Non-pigmented ciliary epithelial cell (primary cell): ENCODE measurements at places on chromosomes 2 and 18.
A peak's percentile ranks its signal among the peaks of the same experiment; 100 is the strongest.

DNA sequence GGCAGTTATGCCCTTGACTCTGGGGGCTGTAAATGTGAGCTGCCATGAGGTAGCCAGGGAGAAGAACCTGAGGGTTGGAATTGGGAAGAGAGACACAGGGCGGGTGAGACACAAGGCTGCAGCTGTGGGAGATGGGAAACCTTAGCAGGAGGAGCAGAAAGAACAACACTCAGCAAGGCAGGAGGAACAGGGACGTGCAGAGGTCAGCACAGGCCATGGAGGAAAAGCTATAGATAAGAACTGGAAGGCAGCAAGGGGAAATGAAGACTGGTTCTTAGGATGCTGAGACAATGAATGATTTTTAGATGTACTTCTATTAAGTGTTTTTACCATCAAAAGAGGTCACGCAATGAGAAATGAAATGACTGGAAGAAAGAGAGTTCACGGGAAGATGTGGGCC is 80.2 kb downstream of the USP40 start:
- no peak for DNase-seq

GRCh38 chr2:138703242-138703641 is 76.9 kb downstream of the NXPH2 start:
- DNase-seq: no peak

DNA sequence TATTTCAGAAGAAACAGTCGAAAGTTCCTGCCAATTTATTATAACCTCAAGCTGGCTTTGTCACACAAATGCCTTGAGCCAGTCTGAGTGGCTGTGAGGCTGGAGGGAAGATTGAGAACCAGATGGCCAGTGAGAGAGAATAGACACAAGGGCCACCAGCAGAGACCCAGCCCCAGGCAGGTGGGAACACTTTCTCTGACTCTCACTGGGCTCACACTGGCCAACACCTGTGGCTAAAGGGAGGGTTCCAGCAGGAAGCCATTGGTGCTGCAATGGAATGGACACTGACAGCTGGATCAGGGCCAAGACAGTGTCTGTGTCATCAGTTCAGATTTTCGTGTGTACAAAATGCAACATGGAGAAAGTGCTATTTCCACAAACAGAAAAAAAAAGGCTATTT is 29.9 kb downstream of the LOXHD1 start:
- no peak for DNase-seq

DNA sequence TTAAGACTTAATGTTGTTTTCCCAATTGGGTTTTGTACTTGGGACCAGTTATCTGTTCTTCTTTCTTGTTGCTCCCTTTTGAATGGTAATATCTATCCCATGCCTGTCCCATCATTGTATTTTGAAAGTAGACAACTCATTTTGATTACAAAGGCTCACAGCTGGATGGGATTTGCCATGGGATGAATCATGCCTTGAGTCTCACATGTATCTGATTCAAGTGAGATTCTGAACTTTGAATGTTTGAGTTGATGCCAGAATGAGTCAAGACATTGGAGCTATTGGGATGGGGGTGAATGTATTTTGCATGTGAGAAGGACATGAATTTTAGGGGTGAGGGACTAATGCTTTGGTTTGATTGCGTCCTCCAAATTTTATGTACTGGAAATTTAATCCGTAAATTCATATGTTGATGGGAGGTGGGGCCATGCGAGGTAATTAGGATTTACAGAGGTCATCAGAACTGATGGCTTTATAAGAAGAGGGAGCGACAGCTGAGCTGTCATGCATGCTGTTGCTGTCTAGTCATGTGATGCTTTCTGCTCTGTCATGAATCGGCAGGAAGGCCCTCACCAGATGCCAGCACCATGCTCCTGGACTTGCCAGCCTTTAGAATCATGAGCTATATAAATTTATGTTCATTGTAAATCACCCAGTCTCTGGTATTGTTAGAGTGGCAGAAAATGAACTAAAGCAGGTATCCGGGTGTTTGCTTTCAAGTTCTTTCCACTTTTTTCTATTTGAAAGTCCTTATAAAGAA is 741.3 kb upstream of the RAB6C start:
- no peak for DNase-seq

DNA sequence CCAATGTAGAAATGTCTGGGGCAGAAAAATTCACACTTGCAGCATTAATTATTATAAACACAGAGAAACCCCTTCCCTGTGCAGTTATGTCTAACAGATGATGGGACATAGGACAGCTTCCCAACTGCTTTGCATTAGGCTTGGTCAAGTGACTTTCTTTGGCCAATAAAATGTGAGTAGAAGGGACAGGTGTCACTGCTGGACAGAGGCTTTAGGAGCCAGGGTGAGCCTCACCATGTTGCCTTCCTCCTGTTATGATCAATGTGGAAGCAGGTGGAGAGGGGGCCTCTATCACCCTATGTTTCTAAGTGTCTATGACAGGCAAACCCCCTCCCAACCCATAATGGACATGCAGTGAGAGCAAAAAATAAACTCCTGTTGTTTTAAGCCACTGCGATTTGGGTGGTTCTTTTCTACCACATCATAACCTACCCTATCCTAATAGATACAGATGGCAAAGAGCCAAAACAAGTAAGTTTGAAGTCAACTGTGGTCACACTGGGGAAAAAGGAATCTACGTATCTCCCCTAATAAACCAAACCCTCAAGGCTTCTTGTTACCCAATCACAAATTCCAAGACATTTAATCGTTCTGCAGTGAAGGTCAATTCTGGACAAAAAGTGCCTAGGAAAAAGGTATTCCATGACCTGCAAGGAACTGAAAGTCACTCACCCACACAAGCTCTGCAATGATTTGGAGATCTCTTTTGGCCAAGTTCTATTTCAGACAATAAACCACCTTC is 28.6 kb upstream of the POU3F3 start:
- DNase-seq: peak; percentile 40

DNA sequence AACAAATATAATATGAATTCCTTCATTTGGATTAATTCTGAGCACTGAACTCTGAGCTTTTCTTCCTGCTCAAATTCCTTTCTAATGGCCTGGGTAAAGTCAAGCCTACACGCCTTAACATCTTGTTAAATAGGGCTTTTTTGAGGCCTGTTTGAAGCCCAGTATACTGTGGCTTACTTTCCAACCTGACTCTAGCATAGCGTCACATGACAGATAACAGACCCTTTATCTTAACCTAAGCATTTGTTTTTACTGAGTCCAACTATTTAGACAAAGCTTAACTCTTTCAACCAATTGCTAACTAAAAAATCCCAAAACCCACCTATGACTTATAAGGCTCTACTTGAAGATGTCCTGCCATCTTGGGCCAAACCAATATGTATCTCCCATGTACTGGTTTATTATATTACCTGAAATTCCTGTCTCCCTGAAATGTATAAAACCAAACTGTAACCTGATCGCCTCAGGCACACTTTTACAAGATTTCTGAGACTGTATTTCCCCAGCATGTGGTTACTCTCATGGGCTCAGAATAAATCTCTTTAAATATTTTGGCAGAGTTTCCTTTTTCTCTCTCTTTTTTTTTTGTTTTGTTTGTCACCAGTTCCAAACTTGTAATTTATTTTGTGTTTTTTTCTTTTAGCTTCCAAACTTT is 271.1 kb upstream of the VWC2L start:
- DNase-seq: no peak

DNA sequence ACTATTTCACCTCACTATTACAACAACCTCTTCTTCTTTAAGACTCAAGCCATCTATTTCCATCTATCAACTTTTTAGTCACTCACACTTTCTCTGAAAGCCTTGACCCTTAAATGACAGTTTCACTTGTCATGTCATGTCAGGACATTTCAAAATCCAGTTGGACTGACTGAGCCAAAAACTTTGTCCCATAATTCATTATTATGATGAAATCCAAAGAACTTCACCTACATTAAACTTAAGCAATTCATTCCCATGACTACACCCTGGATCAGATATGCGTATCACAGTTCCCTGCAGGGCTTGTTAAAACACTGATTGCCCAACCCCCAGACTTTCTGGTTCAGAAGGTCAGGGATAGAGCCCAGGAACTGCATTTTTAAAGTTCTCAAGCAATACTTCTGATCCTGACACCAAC is 26.5 kb downstream of the LDAH start:
- DNase-seq: peak; percentile 23

- DNase-seq: no peak
Observed at GRCh38 chr2:125730921-125731320, 925.0 kb upstream of the GYPC start.

DNA sequence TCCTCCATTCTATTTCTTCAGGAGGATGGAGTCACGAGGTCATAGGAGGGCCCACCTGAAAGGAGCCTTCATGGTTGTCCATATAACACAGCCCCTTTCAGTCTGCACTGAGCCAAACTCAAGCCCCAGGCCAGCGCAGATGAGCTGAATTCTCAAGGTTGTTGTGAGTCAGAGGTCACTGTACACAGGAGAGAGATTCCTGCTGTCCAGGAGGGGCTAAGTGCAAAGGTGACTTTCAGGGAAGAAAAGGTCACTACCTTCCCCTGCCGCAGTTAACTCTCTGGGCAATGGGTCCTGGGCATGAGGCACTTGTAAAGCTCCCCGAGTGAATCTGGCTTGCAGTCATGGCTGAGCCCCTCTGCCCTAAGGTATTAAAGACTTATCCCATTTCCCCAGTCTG is 150.7 kb downstream of the CTIF start:
- DNase-seq: no peak

DNA sequence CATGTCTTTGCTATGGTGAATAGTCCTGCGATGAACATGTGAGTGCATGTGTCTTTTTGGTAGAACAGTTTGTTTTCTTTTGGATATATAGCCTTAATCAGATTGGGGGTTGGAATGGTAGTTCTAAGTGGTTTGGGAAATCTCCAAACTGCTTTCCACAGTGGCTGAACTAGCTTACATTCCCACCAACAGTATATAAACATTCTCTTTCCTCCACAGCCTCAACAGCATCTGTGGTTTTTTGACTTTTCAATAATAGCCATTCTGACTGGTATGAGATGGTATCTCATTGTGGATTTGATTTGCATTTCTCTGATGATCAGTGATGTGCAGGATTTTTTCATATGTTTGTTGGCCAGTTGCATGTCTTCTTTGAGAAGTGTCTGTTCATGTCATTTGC is 112.2 kb upstream of the SESTD1 start:
- DNase-seq: no peak

DNA sequence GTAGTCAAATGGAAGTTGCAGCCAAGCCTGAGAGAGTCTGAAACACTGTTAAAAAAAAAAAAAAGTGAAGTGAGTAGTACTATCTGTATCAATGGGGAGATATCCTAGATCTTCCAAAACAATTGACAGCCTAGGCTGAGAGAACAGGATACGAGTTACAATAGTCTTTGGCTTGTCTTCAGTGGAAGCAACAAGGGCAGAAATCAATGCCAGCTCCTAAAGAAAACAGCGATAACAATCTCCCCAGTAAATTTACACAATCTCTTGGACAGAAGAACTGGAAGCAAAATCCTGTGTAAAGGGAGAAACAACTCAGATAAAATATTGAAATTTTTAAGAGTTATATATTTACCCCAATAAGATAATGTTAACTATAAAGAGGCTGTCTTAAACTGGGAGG is 508.7 kb downstream of the LRRTM4 start:
- DNase-seq: no peak

DNA sequence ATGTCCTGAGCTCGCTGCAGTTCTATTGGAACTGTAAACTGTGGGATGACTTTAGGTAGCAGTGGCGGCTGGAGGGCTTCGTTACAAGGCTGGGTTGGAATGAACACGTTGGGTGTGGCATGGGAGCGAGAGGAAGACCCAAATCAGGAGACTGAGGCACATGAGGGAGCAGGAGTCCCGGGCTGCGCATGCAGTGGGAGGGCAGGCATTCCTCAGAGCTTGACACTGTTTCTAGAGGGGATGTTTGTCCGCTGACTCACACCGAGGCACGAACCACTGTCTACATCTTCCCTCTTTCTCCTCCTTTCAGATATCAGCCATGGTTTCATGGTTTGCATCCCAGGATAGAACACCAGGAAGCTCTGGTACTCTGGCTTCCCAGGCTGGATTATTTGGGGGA is 40.6 kb upstream of the LAMA1 start:
- DNase-seq: peak; percentile 44

DNA sequence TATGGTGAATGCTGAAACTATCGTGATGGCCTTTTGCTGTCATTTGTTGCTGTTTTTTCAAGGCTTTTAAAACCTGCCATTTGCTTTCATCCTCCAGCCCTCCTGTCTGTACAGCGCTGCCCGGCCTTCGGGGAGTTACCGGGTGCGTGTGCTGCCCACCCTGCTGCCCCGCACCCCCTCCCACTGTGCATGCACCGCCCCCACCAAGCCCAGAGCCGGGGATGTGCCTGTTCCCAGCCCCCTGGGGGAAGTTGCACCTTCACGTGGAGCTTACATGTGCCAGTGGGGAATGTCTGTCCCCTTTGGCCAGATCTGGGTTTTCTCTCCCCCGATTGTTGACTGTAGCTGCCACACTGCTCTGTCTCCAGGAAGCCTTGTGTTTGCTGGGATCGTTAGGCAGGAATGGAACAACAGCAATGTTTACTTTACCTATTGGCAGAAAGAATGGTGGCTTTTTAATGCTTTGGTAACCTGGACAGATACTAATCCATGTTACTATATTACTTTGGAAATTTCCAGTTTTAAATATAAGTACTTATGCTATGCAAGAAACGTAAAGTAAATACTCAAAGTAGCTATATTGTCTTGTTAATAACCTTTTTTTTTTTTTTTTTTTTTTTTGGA is 64.8 kb upstream of the RBM44 start:
- no peak for DNase-seq

- DNase-seq: no peak
Observed at GRCh38 chr2:222504191-222504590, 79.8 kb downstream of the SGPP2 start.

GRCh38 chr18:69209761-69210160 is 190.9 kb upstream of the DOK6 start:
- DNase-seq: no peak

- no peak for DNase-seq
Observed at GRCh38 chr2:201465524-201465971, 14.0 kb downstream of the STRADB start.

GRCh38 chr2:218891275-218892135 is 10.9 kb downstream of the WNT10A start:
- no peak for DNase-seq

GRCh38 chr2:199303728-199304177 is 154.0 kb downstream of the SATB2 start:
- peak; percentile 95 for DNase-seq

DNA sequence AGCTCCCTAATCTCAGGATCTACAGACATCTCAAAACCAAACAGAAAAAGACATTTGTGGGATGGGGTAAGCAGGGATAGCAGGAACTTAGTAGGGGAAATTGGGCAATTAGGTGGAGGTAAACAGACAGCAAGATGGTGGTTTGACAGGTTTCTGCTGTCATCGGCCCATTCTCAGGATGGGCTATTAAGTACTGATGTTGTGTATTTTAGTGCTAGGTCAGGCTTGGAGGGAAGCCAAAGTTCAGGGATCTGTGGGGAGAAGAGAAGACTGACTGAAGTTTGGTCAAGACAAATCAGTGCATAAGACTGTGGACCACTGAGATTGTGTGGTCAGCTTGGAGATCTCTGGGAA is 96.8 kb upstream of the THUMPD2 start:
- DNase-seq: no peak

- no peak for DNase-seq
Observed at GRCh38 chr18:26978812-26979341, 113.4 kb upstream of the AQP4 start.
